Stimulated activated CD8-positive, alpha-beta memory T cell treated with anti-CD3 and anti-CD28 coated beads, Interleukin-2, amount 100 ng/mL, for 1 hour (primary cell): ENCODE measurements at places on chromosomes 4 and X.

- no peak for DNase-seq
Measured at GRCh38 chr4:79682801-79683530, 274.9 kb upstream of the GK2 start.

DNA sequence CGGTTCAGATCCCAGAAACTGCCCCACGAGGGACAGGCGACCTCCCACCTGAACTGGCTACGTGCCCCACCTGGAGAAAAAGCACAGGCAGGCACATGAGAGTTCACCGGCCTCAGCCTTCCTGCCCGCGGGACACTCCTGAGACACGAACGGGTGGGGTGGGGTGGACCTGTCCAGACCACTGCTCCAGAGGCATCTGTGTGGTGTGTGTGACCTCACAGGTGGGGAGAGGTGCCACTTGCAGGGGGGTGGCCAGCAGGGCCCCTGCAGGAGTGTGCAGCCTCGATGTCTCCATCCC is 18.5 kb downstream of the NELFA start:
- DNase-seq: no peak

GRCh38 chrX:38638952-38639529 is 77.7 kb downstream of the TSPAN7 start:
- DNase-seq: no peak

- DNase-seq: no peak
Measured at GRCh38 chr4:19213388-19213787, 1038.3 kb upstream of the SLIT2 start.

GRCh38 chr4:139420652-139421051 is 33.3 kb upstream of the RAB33B start:
- DNase-seq: no peak

- peak; percentile 28 for DNase-seq
Measured at GRCh38 chrX:49053223-49054072, 5.4 kb upstream of the CCDC120 start.

GRCh38 chrX:49039598-49040375 is 3.4 kb downstream of the TFE3 start:
- DNase-seq: no peak

DNA sequence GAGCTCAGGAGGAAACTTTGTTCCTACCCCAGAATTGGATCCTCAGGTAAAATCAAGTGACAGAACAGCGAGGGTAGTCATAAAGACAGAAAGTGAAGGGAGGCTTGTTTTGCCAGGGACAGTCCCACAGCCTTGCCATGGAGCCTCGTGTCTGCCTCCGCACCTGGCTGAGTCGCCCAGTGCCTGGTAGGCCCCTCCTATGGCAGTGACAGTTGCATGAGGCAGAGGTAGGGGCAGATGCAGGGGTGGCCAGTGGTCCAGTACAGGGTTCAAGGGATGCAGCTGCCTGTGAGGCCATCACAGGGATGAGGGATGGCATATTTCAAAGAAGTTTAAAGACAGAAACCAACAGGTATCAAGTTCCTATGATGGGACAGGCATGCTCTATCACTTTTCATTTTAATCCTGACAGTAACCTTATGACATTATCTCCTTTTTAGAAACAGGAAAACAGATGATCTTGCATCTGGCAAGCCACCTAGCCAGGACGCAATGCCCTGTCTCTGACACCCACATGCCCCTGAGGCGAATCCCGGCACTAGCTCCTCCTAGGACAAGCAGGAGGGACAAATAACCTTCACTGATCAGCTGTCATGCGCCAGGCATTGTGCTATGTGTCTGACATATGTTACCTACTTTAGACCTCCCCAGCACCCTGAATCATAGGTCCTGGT is 127.4 kb upstream of the ENPP6 start:
- DNase-seq: no peak

DNA sequence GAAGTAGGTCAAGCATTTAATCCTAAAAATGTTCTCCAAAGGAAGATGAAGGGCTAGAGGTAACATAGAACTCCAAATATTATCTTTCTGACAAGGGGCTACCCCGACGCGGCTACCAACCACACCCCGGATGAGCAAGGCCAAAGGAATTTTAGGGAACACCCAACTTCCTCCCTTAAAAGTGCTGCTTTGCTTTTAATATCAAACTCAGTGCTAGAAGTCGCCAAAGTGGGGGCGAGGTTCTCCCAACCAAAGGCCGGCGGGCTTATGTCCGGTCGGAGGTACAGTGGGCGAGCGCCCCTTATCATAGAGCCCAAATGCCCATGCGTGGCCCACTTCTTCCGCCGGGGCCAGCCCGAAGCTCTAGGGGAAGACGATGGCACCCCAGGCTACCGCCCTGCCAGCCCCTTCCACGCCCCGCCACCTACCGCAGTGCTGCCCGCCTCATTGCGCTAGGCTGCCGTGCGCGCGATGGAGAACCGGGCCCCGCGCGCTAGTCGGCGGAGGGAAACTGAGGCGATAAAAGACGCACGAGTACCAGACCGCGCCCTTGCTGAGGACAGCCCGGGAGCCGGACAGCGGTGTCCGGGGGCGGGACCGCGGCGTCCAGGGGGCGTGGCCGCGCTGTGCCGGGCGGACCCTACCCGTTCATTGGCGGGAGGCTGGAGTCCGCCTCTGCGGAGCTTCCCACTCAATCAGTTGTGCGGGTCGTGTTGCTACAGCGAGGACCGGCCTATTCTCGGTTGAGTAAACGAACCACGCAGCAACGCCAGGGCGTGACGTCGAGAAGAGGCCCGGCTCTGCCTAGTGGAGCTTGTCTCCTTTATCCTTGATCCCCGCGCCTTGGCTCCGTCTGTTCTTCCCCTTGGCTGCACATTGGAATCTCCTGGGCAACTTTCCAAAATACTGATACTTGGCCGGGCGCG is at the start of gene ACOT9:
Gene ACOT9 (minus strand): TSS at position 580 of the 926 bp plus-strand sequence. CDS start 132 bp downstream, at position 448.
- peak; percentile 38 for DNase-seq

DNA sequence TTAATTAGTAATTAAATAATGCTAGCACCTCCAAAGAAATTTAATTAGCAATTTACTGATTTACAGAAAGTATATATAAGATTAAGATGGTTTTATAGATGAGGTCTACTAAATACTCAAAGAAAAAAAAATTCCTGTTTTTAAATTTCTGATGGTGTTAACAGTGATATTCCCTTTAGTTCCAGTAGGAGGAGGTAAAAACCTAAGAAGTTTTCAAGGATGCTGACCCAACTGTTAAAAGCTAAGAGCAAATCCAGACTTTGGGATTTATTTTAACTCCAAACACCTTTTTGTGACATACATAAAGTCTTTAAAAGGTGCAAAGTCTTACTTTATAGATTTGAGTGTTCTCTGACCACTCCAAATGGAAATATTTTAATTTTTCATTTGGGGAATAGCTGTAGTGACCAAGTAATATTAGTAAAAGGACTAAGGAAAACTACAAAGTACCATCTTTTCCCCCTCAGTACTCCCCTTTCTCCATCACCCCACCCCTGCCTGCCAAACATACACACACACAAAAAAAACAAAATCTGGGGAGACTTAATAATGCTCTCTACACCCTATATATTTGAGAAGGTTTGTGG is 34.2 kb upstream of the CSN1S1 start:
- DNase-seq: no peak

- DNase-seq: no peak
Measured at GRCh38 chr4:153531976-153532626, 65.9 kb downstream of the TMEM131L start.

DNA sequence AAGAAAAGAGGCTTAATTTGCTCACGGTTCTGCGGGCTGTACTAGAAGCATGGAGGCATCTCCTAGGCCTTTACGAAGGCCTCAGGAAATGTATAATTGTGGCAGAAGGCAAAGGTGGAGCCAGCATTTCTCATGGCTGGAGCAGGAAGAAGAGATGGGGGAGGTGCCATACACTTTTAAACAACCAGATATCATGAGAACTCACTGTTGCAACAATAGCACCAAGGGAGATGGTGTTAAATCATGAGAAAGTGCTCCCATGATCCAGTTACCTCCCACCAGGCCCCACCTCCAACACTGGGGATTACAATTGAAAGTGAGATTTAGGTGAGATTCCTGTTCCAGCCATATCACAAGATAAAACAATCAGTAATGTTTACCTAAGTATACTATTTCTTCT is 45.5 kb downstream of the MTHFD2L start:
- DNase-seq: no peak

DNA sequence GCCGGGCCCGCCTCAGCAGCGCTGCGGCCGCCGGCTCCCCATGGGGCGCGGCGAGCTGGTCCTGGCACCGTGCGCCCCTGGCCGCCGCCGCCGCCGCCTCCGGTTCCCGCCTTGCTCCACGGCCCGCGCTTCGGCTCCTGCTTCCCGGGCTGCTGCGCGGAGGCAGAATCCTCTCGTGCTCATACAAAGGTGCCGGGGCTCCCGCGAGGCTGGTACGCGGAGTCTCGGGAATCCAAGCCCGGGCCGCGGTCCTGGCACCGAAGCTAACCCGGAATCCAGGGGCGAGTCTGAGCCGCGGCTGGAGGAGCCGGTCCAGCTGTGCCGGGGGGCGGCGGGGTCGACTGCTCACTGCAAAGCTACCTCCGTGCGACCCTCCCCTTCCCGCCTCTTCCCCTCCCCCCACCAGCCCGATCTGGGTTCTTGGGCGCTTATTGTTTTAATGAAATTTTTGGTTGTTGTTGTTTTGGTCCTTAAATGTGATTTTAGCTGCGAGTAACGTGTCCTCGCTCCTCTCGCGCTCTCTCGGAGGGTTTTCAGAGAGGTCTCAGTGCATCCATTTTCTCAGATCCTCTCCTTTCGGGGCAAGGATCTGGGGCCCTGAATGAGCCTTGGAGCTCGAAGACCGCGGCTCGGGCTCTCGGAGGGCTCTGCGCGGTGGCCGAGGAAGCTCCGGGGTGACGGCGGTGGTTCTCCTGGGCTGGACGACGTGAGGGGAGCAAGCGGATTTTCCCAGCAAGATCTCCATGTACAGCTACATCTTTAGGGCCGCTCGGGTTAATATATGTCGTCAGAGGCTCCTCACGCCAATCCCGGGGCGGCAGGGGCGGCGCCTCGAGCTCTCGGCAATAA is at the start of gene HAND2:
Gene HAND2 (minus strand): TSS at position 753 of the 849 bp plus-strand sequence. CDS start 940 bp downstream, outside the sequence.
- DNase-seq: no peak

DNA sequence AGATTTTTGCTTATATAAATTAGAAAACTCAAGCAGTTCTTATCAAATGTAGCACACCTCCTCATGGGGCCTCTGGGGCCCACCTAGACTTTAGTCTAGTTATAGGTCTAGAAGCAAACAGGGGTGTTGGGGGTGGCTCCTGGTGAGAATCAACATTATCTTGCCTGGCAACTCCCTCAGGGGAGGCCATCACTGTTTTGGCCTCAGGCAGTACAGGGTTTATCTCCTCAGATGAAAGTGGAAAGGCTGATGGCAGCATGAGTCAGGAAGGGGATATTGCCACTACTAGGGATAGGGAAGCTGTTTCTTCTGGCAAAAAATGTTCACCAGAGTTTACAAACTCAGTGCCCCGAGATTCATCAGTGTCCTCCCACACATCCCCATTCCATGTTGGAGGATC is 232.4 kb upstream of the BMP3 start:
- DNase-seq: no peak

- no peak for DNase-seq
Measured at GRCh38 chr4:152321398-152321797, 214.5 kb downstream of the FBXW7 start.

GRCh38 chrX:79369871-79370270 is 2.7 kb upstream of the ITM2A start:
- no peak for DNase-seq

GRCh38 chr4:140529434-140529833 is 5.5 kb downstream of the ELMOD2 start:
- DNase-seq: no peak

DNA sequence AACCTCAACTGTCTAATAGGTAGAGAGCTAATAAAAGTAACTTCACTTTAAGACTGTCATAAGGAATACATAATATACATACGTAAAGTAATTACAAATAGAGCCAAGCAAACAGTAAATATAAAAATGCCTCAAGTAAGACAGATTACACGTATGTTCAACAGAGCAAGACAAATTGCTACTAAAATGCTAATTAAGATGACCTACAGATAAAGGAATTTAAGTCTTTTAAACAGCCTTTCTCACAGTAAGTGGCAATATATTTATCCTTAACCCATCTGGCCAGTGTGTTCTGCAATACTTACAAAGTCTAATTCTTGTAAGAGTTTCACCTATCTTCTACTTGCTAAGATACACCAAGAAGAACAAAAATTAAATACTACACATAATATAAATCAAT is 12.7 kb downstream of the G3BP2 start:
- DNase-seq: no peak

DNA sequence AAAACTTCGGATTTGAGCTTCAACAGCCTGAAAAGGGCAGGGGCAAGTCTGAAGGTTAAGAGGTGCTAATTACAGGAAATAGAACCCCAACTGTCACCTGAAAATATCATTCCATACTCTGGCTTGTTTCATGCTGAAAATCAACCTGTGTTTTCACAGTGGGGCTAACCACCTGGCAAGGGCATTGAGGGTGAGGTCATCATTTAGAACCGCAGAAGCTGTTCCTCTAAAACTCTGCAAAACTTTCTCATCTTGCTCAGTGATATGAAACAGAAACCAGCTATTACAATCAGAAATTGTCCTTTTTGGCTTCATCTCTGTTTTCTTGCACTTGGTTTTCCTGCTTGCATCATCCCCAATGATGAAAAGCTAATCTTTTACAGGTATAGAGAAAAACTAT is 247.6 kb downstream of the DCLK2 start:
- DNase-seq: no peak

GRCh38 chr4:141463678-141464077 is 172.7 kb upstream of the IL15 start:
- DNase-seq: no peak

DNA sequence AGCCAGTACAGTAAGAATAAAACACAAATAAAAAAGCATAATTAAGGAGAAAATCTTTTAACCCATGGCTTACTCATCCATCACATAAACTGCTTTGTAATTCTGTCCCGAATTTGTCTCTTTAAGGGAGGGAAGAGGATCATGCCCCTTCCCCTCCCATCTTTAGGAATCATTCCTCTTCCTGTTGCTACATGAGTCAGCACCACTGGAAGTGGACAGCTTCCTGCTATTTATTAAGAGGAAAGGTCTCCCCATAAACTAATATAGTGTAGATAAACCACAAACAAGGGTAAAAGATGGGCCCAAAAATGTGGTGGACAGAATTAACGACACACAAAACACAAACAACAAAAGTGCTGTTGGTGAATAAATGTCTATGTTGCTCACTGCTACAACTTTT is 75.8 kb downstream of the PPP3CA start:
- no peak for DNase-seq

DNA sequence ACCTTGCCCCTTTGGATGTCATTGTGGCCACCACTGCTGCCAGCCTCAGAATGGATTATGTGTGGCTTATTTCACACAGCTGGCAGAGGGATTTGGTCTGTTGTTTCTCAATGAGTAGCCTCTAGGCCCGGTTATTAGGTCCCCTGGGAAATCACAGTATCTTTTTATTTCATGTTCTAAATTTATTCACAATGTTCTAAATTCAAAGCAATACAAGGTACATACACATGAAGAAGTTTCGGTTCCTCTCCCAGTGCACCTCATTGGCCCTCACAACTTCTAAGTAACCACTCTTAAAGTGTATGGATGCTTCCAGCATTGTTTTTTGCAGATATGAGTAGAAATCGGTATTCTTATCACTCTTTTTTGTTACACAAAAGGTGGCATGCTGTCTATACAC is 262.7 kb downstream of the RCHY1 start:
- no peak for DNase-seq
